ENCODE measurements at places on chromosomes 1 and 21.

- no peak for DNase-seq
These were observed 22.4 kb downstream of the KCNAB2 start for GRCh38 chr1:6068073-6068472.

DNA sequence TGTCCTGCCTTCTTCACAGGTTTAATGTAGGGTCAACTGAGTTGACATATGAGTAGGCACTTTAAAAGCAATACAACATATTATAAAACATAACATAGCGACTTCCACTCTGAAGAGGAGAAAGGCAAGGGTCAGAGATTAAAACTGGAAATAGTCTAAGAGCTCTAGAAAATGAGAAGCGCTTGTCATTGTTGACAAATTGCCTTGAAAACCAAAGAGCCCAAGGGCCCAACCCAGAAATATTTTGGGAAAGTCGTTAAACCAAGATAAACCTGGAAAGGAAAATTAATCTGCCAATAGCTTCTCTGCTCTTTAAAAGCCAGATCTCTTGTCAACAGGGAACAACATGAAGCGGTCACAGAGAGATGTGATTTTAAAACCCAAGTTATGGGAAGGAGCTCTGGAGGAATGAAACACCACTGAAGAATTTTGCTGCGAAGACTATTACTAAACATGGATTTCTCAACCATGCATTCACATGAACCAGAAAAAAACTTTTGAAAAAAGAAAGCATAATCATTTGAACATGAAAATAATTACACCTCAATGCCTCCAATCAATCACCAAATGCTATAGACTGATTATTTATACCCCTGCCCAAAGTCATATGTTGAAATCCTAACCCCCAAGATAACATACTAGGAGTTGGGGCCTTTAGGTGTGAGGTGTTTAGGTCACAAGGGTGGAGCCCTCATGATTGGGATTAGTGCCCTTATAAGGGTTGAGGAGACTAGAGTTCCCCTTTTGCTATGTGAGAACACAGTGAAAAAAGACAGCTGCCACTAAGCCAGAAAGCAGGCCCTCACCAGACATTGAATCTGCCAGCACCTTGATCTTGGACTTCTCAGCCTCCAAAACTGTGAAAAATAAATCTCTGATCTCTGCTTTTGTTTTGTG is 33.0 kb upstream of the MTF1 start:
- no peak for DNase-seq

DNA sequence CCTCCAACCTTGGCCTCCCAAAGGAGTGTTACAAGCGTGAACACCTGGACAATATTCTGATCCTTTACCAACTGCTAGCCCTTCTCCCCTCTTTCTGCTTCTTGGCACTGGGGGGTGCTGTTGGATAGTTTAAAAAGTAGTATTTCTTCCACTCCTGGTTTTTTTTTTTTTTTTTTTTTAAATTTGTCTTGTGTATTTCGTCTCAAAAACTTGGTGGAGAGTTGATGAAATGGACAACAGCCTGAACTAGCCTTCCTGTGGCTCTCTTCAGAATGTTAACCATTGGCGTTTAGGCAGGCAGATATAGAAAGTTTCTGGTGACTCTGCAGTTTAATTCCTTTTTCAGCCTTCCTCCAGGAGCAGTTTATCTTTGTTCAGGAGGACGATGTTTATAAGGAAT is 69.7 kb upstream of the USP24 start:
- no peak for DNase-seq

DNA sequence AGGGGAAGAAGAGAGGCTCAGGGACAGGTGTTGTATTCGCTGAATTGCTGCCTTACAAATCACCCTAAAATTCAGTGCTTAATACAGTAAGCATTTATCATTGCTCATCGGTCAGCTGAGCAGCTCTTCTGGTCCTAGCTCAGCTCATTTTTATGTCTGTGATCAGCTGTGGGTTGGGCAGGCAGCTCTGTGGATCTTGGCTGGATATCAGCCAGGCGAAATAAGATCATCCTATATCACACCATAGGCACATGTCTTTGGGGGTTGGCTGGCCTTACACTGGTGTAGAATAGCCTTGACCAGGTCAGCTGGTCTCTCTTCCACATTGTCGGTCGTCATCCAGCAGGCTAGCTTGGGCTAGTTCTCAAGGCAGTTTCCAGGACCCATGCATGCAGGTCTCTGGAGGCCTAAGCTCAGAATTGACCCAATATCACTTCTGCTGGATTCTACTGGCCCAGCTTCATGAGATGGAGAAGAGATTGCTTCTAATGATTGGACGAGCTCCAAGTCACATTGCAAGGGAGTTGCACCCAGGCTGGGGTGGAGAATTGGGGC is 448.6 kb downstream of the KIF26B start:
- DNase-seq, result no peak

DNA sequence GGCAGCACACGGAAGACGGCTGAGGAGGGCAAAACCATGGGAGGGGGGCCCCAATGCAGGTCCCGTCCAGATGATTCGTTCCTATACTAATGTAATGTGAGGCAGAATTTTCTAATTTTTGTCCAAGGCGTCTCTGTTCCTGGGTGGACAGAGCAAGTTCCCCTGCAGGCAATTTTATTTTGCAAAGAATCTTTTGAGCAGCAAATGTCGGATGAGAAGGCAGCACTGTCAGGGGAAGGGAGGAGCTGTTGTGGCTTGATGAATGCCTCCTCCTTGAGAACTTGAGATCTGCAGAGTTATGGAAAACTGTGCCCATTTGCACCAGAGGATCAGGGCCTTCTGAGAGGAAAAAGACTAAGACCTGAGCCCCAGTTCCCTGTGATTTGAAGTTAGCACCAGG is 17.3 kb downstream of the SLC1A7 start:
- no peak for DNase-seq

DNA sequence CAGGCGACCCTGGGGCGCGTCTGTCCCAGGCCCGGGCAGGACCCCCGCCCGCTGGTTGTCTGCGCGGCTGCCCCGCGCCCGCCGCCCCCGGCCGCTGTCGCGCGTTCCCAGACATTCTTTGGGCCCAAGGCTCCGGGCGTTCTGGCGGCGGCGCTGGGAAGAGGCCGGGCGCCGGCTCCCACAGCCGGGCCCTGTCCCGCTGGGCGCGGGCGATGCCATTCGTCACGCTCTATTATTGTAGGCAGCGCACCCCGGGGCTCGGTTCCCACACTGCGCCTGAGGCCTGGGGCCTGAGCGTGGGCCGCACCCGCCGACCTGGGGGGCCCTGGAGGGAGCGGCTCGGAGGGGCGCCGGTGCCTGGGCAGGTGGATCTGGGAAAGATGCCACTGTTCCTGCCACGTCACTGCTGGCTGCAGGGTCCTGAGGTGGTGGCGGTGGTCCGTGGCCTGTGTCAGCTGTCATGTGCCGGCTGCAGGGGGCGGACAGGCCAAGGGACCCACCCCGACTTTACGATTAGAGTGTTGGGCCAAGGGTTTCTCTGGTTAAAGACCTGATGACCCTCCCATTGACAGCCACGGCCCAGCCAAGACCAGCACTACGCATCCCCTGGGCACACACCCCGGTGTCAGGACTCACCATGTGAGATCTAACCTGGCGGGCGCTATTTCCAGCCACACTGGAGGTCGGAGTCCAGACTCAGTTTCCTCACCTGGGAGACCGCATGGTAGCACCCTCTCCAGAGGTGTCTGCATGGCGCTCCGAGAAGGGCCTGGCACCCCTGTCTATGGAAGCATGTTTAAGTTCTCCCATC is 55.1 kb upstream of the ADARB1 start:
- no peak for DNase-seq

GRCh38 chr1:158809256-158809655 is 21.9 kb upstream of the MNDA start:
- no peak for DNase-seq

DNA sequence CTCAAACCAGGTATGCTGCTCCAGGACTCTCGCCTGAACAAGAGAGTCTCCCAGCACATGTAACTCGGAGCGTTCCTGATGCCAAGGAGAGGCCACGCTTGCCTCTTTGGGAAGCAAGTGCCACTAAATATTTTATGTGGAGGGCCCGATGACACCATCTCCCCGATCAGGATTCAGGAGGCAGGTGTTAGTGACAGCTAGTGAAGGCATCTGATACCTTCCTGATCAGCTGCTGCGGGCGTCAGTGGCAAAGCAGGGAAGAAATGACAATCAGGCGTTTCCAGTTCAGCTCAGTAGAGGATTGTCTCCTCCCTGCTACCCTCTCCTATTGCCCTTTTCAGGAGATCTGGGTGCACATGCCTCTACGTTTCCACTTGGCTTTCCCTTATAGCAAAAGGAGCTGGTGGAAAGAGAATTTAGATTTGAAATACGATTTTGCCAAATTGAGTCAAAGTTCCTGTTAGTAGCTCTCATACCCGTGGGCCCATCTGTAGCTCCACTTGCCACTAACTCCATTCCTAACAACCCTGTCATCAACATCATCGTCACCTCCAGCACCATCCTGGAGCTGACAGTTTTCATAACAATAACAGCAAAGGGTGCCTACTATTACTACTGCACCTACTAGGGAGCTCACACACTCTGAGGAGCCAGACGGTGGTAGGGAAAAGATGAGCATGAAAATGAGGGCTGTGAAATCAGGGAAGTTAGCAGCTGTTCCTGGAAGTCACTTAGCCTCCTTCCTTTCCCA is 21.6 kb downstream of the PLXNA2 start:
- DNase-seq, result no peak

DNA sequence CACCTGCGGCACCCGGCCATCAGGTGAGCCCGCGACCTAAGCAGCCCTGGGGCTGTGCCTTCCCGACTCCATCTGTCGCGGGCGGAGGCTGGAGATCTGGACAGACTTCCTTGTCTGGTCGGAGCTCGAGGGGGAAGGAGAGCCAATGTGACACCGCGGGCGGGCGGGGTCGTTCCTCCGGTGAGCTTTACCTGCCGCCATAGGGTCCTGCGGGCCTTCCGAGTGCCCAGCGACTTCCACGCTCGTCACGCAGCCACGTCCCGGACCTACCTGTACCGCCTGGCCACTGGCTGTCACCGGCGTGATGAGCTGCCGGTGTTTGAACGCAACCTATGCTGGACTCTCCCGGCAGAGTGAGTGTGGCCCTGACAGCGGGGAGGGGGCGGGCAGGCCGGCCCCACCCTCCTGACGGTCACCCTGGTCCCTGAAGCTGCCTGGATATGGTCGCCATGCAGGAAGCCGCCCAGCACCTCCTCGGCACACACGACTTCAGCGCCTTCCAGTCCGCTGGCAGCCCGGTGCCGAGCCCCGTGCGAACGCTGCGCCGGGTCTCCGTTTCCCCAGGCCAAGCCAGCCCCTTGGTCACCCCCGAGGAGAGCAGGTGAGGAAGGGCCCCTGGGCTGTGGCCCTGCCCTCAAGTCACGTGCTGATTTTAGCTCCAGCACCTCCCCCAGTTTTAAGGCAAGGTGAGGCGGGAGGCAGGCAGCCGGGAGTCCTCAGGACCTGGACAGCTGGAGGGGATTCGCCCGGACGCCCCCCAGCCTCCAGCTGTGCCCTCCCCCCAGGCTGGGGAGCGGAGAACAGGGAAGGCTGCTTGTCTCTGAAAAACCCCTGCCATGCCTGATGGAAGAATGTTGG is 1.1 kb downstream of the PUSL1 start:
- no peak for DNase-seq

- no peak for DNase-seq
These were observed 21.3 kb upstream of the MNDA start for GRCh38 chr1:158809862-158810261.

Data from NCI-H1092 (cell line).